ENCODE measurements at places on chromosomes 7 and 10. TPM values are rescaled to one million over a fixed set of nuclear protein-coding genes. Genes with fewer than 3 reads are reported as not detected.

- no peak for DNase-seq
Measured at GRCh38 chr10:132133005-132133404, 53.7 kb upstream of the DPYSL4 start.

- no peak for DNase-seq
Measured at GRCh38 chr7:43735802-43736603, 6.7 kb upstream of the COA1 start.

- no peak for DNase-seq
Measured at GRCh38 chr7:114048386-114049235, 129.8 kb upstream of the PPP1R3A start.

- no peak for DNase-seq
Measured at GRCh38 chr7:74717889-74718288, 55.9 kb upstream of the NCF1 start.

GRCh38 chr7:70694971-70695794 lies 436.8 kb upstream of the GALNT17 start:
- no peak for DNase-seq

- DNase-seq: no peak
Measured at GRCh38 chr7:148587076-148587475, 3.5 kb upstream of the C7orf33 start.

- no peak for DNase-seq
Measured at GRCh38 chr10:88999625-89000024, 9.0 kb downstream of the FAS start.

DNA sequence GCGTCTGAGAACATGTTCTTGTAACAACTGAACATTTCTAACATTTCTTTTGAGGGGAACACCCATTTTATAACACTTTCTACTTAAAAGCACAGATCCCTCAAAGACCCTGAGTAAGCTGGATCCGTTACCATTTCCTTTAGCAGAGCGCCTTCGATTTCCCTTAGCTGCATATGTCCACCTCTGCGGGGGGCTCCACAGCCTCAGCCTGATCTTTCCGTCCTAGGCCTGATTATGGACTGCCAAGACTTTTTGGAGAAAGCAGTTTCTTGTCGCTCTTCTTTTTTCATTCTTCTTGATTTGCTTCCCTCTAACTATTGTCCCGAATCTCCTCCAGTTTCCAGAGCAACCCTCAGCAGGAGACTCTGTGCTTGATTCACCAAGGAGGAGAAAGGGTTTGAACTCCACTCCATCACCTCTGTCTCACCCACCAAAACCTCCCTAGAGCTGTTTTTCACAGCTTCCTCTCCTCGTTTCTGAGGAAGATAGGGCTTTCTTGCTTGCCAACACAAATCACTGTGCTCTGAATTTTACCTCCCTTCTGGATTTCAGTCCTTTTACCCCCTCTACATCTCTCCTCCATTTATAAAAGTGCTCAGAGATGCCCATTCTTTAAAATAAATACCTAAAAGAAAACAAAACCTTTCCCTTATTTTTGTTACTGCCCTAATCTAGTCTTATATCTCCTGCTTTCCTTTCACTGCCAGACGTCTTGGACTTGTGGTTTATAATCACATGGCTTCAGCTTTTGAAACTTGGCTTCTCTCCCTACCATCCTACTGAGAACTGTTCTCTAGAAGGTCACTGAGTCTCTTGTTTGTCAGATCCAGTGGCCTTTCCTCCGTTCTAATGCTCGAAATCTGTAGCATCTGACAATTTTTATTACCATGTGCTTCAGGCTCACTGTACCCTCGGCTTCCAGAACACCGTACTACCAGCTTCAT lies 30.5 kb upstream of the ZRANB1 start:
- no peak for DNase-seq

DNA sequence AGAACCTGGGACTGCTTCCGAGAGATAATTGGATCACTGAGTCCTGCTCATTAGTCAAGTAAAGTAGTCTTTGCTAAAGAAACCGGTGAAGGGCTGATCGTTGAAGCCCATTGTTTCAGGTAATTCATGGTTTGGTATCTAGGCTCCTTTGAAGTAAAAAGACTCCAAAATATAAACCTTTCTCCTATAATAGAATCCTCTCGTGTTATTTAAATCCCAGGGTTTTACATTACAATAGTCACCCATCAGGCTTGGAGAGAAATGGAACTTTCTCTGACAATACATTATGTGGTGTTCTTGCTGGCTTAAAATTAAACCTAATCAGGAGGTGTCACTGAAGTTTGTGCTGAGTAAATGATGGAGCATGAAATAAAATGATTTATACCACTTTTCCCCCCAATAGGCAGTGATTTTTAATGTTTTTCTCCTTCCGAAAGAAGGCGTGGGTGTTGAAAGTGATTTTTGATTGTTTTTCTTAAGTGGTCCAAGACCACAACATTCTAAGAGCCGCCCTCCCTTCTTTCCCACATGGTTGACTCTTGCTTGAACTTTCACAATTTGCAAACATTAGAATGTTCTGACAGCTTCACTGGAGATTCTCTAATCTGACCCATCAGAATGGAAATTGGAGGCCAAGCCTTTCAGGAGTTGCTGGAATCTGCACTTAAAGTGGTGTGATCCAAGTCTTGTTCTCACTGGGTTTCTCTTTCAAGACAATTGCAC lies 44.2 kb downstream of the LRMDA start:
- DNase-seq: no peak

- DNase-seq: no peak
Measured at GRCh38 chr7:157058701-157059100, 48.2 kb upstream of the MNX1 start.

DNA sequence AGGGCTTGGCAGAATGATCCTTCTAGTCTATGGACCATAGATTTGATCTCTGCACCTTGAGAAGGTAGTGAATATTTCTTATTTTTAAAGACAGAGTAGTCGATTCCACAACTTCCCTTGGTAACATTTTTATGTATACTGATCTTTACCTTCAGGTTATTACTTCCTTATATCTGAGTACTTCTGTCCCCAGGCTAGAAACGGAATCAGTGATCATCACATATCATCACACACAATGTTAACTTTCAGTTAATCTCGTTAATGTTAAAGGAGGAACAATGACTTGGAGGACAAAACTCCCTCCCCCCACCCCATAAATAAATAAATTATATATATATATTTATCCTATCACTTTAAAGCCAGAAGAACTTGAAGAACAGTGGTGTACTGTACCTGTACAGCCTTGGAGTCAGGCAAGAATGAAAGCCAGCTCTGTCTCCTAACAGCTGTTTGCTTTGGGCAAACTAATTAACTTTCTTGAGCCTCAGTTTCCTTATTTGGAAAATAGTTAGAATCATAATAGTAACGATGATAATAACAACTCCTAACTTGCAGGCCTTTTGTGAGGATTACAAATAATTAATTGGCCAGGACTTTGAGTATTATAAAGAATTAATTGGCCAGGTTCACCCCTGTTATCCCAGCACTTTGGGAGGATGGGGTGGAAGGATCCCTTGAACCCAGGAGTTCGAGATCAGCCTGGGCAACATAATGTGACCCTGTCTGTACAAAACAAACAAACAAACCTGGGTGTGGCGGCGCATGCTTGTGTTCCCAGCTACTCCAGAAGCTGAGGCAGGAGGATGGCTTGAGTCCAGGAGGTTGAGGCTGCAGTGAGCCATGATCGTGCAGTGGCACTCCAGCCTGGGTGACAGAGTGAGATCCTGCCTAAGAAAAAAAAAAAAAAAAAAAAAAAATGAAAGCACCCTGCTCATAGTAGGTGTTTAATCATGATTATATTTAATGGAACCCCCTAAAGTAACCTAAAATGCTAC lies 63.5 kb downstream of the SAMD9 start:
- DNase-seq: no peak

DNA sequence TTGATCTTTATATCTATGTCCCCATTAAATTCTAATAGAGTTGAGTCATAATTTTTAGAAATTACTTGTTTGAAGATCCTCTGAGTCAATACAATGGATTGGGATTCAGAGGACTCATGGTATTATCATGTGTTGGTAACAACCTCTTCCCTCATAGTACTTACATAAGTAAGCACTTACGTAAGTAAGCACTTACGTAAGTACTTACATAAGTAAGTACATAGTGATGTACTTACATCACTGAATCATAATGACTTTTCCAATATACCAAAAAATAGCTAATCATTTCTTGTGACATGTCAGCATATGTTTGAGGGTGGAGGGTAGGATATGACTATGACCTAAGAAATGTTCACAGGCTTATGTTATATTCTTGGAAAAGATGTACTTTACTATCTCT lies 740.5 kb downstream of the SORCS1 start:
- DNase-seq: no peak

DNA sequence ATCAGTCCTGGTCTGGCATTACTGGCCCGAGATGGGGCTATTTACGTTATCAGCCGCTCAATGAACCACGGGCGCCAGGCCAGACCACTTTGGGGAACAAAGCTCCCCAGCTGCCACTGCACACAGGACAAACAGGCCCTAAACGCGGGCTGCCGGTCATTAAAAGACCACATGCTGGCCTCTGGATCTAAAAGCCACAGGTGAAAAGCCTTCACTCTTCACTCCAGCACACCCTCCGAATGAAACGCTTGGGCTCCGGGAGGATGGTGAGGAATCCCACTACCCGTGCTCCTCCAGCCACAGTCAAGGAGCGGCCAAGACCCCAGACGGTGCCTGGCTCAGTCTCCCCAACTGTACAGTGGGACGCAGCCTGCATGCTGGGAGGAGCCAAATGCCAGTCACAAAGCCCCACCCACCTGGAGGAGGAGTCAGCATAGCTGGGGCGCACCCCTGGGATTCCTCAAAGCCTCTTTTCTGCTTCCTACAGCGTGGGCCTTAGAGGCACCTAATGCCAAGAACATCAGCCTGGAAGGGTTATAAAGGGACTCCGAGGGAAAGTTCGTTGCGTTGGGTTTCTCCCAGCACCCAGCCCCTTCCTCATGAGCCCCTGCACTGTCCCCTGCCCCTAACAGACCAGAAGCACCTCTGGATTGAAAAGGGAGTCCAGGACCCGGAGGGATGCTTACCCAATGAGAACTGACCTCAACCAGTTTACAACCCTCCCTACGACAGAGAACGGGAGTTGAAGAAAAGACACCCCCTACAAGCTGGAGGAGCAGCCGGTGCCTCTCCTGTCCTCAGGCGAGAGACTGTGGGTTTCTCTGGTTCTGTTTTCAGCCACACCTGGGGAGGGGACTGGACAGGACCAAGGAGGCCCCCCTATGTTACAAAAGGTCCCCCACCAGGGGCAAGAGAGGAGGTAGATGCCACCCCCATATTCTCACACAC lies 4.7 kb downstream of the PDGFA start:
- no peak for DNase-seq

Gene HOXA9
- total RNA-seq: 36.1 TPM

Gene PON1
- total RNA-seq: not detected

Gene GRK5
- 54.7 TPM for total RNA-seq

Gene ITPRID1
- not detected for total RNA-seq

Gene OR2A1
- not detected for total RNA-seq

Gene GPR158
- not detected for total RNA-seq

Gene DENND11
- total RNA-seq: 27.1 TPM
